ENCODE measurements at places on chromosomes 7 and 10. TPM values are rescaled to one million over a fixed set of nuclear protein-coding genes. Genes with fewer than 3 reads are reported as not detected.

GRCh38 chr7:15280078-15280733 is 281.6 kb downstream of the AGMO start:
- DNase-seq = no peak

DNA sequence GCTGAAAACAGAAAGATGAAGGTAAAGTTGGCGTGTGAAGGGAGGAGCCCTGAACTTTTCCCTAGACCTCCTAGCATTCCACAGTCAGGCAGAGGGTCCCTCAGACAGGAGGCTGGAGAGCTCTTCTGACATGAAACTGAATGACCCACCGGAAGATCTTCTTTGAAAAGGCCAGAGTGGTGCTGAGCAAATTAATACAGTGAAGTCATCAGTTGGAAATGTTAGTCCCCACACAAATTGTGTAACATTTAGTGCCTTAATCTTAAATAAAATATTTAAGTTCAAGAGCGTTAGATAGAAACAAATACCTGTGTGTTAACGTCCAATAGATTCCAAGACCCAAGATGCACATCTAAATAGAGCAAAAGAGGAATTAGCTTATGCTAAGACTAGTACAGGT is 49.0 kb upstream of the WNT16 start:
- DNase-seq = no peak

GRCh38 chr10:102117391-102118159 is 2.6 kb downstream of the LDB1 start:
- peak; percentile 67 for DNase-seq

GRCh38 chr10:109418795-109419194 is 504.5 kb downstream of the XPNPEP1 start:
- no peak for DNase-seq

DNA sequence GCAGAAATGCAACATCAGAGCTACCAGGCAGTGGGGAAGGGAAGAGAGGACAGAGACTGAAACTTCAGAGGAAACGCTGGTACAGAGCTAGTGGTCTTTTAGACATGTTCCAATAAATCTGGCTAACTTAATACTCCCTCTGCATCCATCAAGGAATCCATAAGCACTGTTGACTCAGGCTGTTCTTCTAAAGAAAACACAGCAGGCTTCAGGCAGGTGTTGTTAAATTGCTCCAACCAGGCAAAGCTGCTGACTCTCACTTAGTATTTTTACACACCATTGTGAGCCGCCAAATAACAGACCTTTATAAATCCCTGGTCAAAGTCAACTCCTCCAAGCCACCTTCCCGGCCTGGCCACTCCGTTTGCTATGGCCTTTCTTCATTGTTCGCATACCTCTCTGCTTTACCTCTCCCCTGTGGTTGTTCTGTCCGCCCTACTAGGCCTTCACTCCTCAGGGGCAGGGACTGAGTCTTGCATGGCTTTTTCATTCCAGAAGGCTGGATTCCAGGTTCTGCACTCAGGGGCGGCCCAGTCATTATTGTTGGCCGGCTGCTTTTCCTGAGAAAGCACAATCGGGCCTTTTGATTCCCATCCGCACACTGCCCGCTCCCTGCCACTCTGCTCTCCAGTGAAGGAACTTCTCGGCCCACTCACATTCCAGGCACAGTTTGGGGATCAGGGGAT is 18.4 kb downstream of the CREB3L2 start:
- DNase-seq = no peak

- no peak for DNase-seq
These were observed 251.0 kb upstream of the IMMP2L start for GRCh38 chr7:111813306-111813705.

DNA sequence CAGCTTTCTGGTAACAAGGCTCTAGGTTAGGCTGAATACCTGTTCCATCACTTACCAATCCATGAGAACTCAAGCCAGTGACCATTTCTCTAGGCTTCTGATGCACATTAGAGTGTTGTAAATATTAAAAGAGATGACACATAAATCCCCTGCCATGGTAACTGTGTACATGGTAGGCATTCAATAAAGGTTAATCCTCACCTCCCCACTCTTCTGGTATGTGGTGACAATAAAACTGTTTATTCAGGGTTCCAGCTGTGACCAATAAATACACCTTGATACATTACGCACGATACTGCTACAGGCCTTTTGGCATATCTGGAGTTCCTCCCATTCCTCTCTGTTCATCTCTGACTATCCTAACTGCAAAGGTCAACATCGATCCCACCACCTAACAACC is 171.9 kb downstream of the SRPK2 start:
- peak; percentile 23 for DNase-seq

- peak; percentile 80 for DNase-seq
These were observed 281.7 kb downstream of the AHR start for GRCh38 chr7:17580141-17580540.

- DNase-seq = no peak
These were observed 576.9 kb downstream of the SUGCT start for GRCh38 chr7:40711706-40712105.

DNA sequence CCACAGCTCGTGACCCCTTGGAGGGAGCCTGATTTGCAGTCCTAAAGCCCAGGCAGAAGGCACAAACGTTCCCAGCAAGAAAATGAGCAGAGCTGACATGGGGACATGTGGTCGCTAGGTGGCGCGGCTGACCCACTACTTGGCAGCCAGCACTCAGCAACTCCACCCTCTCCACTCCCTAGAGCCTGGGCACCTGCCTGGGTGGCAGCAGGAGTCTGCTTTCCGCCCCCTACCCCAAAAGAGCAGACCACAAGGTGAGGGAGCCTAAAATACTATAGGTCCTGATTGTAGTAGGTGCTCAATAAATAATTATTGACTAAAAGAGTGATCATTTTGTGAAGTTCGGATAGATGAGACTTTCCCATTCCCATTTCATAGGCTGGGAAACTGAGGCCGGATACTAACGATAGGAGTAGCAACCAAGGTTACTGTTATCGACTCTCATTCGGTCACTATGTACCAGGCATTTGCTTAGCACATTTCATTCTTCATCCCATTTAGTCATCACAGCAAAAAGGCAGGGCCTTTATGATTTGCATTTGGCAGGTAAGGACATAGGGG is 57.4 kb downstream of the NEUROG3 start:
- peak; percentile 41 for DNase-seq

GRCh38 chr7:123622660-123623386 is 21.2 kb downstream of the ASB15 start:
- peak; percentile 15 for DNase-seq

GRCh38 chr10:5538892-5539651 is 14.3 kb downstream of the CALML3 start:
- no peak for DNase-seq

- no peak for DNase-seq
These were observed 9.1 kb downstream of the USP6NL start for GRCh38 chr10:11602358-11602757.

GRCh38 chr7:131959106-131959812 is 402.8 kb upstream of the PODXL start:
- DNase-seq = no peak

DNA sequence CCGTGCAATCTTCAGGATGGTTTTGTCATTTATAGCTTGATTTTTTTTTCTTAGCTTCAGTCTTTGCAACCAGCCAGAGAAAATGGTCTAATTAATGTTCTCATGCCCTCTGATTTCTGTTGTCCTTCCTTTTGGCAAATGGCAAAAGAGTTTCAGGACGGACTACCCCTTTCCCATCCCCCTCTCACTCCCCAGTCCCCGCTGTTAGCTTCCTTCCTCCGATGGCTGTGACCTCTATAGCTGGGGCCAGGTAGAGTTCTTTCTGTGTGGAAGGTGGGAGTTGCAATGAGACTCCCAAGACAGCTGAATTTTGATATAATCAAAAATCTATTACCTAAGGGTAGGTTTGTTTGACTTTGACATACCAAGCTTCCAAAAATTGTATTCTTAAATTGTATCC is 362.0 kb downstream of the PAXIP1 start:
- no peak for DNase-seq

DNA sequence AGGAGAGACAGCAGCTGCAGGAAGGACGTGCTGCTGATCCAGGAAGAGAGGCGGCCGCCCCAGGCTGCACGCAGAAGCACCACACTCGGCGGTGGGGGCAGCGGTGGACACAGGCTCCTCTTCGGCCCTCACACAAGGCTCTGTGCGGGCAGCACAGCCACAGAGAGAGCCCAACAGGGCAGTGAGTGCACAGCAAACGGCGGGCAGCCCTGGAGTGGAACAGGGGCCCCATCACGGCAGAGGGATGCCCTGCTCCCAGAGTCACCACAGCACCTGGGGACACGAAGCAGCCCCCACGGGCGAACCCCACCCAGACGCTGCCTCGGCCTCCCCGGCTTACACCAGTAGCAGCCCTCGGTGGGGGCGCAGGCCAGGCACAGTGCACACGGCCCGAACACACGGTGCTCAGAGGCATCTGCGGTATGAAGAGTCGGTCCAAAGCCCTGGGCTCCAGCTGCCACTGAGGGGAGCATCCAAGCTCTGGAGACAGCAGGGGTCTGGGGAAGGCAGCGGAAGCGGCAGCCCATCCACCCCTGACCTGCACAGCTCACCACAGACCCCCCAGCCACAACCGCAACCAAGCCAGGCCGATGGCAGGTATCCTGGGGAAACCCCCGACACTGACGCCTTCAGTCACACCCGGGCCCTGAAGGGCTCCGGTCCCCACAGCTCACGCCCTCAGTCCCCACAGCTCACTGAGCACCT is 16.8 kb downstream of the NUDT1 start:
- no peak for DNase-seq

- no peak for DNase-seq
These were observed 119.6 kb downstream of the NPY start for GRCh38 chr7:24403557-24403956.

DNA sequence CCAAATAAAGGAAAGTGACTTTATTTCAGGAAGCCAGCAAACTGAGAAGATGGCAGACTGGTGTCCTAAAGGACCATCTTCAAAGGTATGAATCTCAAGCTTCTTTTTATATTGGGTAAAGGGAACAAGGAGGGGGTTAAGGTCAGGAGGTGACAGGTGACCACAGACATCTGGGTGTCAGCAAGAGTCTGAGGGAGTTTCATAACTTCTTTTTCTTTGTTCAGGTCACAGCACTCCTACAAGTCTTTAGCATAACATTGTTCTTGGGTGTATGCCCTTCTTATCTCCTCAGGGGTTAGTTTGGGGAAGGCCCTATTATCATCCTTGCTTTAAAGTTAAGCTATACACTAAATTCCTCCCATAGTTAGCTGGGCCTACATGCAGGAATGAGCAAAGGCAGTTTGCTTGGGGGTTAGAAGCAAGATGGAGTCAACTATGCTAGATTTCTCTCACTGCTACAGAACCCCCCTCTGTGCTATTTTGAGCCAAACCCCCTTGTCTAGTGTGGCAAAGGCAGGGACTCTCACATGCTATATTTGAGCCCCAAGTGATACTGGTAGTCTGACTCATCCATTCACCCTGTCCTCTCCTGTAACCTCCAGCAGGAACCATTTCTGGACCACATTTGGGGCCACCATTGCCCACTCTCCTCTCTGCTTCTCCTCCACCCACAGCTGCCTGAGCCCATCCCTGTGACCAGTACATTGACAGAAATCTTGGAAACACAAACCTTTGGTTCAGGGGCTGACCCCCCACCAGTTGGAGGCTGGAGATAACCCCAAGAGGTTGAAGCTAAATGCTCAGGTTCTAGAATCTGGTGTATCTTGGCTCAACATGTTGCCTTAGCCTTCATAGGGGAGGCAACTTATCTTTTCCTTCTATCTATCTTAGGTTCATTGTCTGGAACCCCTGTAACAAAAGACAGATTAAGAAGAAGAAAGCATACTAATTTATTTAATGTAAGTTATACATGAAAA is 55.5 kb upstream of the LRGUK start:
- DNase-seq = no peak

- DNase-seq = no peak
These were observed 34.5 kb downstream of the CLEC2L start for GRCh38 chr7:139557857-139558581.

GRCh38 chr10:133318494-133319127 is 9.9 kb downstream of the ZNF511 start:
- peak; percentile 9 for DNase-seq

Gene SYT15B
- 0.52 TPM for total RNA-seq

Gene NODAL
- not detected for total RNA-seq

Gene SMKR1
- total RNA-seq = 1.0 TPM

Gene ITGA8
- total RNA-seq = 0.05 TPM
